ENCODE measurements at places on chromosomes 6 and 20. TPM values are rescaled to one million over a fixed set of nuclear protein-coding genes. Genes with fewer than 3 reads are reported as not detected.

OLIG3 gene
- not detected for total RNA-seq

ZNF391 gene
- total RNA-seq = 0.28 TPM

GDAP1L1 gene
- total RNA-seq = not detected

CLVS2 gene
- not detected for total RNA-seq

SAPCD1 gene
- not detected for total RNA-seq

RBPJL gene
- not detected for total RNA-seq

THBS2 gene
- total RNA-seq = 101 TPM

OOEP gene
- not detected for total RNA-seq

ADGRF5 gene
- not detected for total RNA-seq

MYCT1 gene
- 1.1 TPM for total RNA-seq

TFAP2C gene
- under 0.01 TPM for total RNA-seq

RFX6 gene
- not detected for total RNA-seq

PI3 gene
- not detected for total RNA-seq

KCNK16 gene
- not detected for total RNA-seq

DLL1 gene
- under 0.01 TPM for total RNA-seq

DTD1 gene
- total RNA-seq = 124 TPM

RBCK1 gene
- total RNA-seq = 29.9 TPM

ZBTB12 gene
- 2.5 TPM for total RNA-seq

SLC17A1 gene
- total RNA-seq = not detected

ACTL10 gene
- 0.18 TPM for total RNA-seq

PDE10A gene
- 12.4 TPM for total RNA-seq

RIPOR2 gene
- 0.83 TPM for total RNA-seq

BNIP5 gene
- not detected for total RNA-seq

CYP24A1 gene
- not detected for total RNA-seq

MAP7 gene
- 0.36 TPM for total RNA-seq

FAXC gene
- total RNA-seq = 1.9 TPM

NKAIN4 gene
- not detected for total RNA-seq

SMPDL3A gene
- total RNA-seq = 9.7 TPM

TMEM151B gene
- total RNA-seq = not detected

SAMD10 gene
- 0.54 TPM for total RNA-seq

RIMS1 gene
- total RNA-seq = 3.3 TPM

CD109 gene
- 5.0 TPM for total RNA-seq

Measured in IMR-90 (cell line).